ENCODE measurements at places on chromosomes 6 and 20.

DNA sequence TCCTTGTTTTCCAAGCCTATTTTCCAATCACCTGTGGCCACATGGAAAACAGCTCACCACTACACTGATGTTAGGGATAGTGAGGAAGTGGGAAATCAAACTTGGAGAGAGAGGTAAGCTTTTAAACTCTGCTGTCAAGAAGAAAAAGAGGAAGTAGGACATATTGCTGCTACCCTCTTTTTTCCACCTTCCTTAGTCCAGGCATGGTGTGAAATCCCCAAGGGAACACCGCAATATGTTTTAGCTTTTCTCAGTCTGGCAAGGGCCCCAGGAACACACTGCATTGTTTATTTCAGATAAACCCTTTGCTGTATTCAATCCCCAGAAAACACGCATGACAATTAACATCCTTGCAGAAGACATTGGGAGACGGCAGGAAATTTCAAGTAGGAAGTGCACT is 61.3 kb downstream of the HS3ST5 start:
- DNase-seq: no peak

GRCh38 chr6:25363427-25363826 is 84.3 kb downstream of the CARMIL1 start:
- no peak for DNase-seq

DNA sequence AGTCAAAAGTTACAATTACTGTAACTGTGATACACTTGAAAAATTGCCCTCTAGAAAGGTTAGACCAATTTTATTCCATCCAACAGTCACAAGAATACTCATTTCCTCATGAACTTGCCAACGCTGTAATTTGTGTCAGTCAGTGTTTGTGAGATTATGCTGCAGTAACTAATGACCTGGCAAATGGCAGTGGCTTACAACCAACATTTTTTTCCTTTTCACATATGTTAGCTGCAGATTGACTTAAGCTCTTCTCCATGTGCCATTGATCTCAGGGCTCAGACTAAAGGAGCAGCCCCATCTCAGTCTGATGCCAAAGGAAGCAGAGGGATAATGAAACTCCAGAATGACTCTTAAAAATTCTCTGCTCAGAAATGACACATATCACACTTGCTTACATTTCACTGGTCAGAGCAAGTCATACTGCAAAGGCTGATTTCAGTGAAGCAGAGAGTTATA is 92.3 kb upstream of the ELOVL5 start:
- DNase-seq: no peak

DNA sequence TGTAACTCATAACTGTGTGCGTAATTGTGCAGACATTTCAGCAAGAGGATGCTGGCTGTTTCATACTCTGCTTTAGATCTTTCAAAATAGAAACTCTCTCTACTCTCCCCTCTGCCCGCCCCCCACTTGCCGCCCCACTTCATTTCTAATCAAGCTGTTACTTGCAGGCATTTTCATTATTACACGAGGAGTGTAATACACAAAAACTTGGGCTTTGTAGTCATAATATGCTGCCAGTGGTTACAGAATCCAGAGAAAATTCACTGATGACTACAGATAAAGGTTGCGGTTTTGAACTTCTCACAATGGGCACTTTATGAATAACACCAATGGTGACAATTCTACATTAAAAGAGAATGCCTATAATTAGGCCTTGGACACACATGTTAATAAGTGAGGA is 194.0 kb upstream of the POU3F2 start:
- DNase-seq: no peak

DNA sequence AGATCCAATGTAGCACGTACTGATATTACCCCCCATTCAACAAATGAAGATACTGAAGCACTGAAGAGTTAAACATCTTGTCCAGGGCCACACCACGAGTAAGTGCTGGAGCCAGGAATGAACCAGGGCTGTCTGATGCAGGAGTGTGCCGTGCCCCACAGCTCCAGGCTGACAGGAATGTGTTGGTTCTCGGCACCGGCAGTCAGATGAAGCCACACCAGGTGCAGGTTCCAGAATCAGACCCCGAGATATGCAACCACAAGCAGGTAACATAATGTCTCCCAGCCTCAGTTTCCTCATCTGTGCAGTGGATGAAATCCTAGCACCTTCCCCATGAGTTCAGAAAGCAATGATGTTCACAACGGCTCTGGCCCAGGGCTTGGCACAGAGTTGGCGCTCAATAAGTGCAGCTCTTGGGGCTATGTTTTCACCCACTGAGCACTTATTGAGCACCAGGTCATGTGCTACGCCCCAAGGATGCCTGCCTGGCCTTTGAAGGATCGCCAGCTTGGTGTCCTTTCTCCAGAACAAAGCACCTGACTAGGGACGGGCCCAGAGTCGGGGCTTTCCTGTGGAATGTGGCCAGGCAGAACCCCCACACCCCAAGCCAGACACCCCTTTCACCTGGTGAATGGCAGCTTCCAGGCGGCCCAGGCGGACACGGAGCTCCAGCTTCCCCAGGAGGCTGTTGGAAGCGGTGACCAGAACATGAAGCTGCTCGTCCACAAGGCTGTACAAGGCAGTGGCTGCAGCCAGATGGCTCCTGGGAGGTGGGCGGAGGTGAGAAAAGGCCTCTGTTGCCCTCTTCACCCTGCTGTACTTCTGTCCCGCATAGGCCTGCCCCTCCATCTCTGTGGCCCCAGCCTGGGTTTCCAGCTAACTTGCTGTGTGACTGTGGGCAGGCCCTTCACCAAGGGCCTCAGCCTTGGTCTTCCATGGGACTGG is 41.3 kb downstream of the KIAA1755 start:
- no peak for DNase-seq

DNA sequence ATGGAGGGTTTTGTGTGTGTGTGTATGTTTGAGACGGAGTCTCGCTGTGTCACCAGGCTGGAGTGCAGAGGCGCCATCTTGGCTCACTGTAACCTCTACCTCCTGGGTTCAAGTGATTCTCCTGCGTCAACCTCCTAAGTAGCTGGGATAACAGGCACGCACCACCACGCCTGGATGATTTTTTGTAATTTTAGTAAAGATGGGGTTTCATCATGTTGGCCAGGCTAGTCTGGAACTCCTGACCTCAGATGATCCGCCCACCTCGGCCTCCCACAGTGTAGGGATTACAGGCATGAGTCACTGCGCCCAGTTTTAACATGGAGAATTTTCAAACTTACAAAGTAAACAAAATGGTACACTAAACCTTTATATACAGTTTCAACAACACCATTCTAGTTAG is 22.8 kb downstream of the AMD1 start:
- no peak for DNase-seq

DNA sequence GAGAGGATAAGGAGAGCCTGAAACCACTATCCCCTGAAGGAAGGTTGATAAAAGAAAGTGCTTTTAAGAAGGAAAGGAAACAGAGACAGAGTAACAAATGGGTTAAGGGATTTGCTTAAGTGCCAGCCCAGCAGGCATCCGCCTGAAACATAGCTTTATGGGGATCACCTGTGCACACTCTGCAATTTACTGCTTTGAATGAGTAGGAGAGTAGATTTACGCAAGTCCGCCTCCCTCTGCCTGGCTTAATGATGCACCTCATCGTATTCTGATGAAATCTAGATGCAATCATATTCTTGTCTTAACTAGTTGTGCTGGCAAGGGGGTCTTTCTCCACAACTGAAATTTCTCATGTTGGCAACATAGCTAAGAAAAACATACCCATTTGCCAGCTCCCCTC is 101.1 kb upstream of the ID4 start:
- no peak for DNase-seq

Measured in activated B cell treated with CpG ODN at 0.5 μM for 24 hours (primary cell).